Stimulated activated CD4-positive, alpha-beta T cell treated with anti-CD3 and anti-CD28 coated beads, Interleukin-2, amount 100 ng/mL, for 48 hours (primary cell): ENCODE measurements at places on chromosomes 4 and X.
A peak's percentile ranks its signal among the peaks of the same experiment; 100 is the strongest.

- DNase-seq: no peak
Observed at GRCh38 chrX:68273887-68274286, 159.4 kb downstream of the OPHN1 start.

DNA sequence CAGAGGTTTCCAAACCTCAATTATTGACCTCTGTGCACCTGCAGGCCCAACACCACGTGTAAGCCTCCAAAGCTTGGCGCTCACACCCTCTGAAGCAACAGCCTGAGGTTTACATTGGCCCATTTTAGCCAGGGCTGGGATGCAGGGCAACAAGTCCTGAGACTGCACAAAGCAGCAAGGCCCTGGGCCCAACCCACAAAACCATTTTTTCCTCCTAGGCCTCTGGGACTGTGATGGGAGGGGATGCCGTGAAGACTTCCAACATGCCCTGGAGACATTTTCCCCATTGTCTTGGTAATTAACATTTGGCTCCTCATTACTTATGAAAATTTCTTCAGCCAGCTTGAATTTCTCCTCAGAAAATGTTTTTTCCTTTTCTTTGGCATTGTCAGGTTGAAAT lies 54.9 kb upstream of the CNKSR2 start:
- DNase-seq: no peak

DNA sequence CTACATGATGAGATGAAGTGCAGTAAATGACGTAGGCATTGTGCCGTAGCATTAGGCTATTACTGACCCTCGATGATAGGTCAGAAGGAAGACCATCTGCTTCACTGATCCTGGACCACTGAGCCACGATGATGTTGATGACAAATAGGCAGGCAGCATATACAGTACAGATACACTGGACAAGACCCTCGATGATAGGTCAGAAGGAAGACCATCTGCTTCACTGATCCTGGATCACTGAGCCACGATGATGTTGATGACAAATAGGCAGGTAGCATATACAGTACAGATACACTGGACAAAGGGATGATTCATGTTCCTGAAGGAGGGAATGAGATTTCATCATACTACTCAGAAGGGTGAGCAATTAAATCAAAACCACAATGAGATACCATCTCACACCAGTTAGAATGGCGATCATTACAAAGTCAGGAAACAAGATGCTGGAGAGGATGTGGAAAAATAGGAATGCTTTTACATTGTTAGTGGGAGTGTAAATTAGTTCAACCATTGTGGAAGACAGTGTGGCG lies 50.9 kb downstream of the BEND4 start:
- no peak for DNase-seq

DNA sequence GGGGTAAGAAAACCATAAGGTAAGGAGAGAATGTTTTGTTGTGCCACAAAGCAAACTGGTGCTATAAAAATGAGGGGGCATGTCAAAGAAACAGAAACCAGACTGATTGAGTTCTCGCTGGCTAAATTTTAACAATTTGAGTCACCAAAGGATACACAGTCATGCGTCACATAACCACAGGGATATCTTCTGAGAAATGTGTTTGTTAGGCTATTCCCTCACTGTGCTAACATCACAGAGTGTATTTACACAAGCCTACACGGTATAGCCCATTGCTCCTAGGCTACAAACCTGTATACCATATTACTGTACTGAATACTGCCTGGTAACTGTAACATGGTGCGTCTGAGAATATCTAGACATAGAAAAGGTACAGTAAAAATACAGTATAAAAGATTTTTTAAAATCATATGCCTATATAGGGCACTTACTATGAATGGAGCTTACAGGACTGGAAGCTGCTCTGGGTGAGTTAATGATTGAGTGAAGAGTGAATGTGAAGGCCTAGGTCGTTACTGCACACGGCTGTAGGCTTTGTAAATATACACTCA lies 50.1 kb downstream of the FBXW7 start:
- DNase-seq: peak; percentile 5

DNA sequence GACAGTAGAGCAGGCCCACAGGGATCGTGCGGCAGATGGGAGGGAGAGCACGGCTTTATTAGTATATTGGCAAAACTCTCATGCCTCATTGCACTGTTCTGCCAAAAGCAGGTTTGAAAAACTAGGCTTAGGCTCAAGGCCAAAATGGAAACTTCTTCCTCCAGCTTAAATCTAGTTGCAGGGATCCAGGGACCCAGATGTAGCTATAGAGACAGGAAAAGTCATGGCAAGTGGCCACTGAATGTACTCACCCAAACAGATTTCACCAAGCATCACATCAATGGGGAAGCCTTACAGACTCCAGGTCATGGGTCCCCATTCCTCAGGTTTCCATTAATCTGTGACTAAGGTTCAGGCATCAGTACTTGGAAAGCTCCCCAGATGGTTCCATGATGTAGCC lies 149.2 kb downstream of the STK32B start:
- DNase-seq: no peak

DNA sequence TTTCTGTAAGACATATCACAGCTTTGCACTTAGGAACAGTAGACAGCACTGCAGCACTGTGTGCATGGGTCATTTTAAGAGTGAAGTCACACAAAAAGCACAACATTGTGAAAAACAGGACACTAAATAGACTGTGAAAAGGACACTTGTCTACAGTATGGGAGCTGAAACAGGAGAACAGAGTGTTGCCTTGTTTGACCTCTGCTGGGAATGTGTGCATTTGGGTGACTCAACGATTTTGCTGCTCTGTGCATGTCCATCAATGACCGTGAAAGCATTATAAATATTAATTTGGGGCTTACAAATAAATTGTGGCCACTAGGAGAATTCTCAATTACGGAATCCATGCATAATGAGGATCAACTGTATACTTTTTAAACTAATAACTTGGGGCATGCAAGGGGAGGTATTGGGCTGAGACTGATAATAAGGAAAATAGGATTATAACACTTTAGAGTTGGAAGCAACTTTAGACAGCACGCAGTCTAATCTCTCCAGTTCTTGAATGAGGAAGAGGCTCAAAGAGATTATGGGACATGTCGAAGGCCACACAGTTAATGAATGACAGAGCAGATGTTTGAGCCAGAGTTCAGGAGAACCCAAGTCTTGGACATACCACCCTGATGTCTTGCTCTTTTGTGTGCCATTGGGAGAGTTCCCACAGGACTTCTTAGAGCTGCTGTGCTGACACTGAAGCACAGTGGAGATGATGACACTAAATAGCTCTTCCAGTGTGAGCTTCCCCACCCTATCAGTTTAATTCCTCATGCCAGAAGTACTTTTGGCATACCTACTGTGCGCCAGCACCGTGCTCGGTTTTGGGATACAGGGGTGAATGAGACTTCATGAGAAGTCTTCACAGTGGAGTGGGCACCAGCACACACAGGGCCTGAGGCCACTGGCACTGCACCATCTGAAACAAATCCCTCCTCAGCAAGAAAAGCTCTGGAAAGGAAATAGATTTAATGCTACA lies 79.3 kb downstream of the FRAS1 start:
- no peak for DNase-seq

- no peak for DNase-seq
Observed at GRCh38 chrX:14670819-14671218, 141.5 kb downstream of the GLRA2 start.

DNA sequence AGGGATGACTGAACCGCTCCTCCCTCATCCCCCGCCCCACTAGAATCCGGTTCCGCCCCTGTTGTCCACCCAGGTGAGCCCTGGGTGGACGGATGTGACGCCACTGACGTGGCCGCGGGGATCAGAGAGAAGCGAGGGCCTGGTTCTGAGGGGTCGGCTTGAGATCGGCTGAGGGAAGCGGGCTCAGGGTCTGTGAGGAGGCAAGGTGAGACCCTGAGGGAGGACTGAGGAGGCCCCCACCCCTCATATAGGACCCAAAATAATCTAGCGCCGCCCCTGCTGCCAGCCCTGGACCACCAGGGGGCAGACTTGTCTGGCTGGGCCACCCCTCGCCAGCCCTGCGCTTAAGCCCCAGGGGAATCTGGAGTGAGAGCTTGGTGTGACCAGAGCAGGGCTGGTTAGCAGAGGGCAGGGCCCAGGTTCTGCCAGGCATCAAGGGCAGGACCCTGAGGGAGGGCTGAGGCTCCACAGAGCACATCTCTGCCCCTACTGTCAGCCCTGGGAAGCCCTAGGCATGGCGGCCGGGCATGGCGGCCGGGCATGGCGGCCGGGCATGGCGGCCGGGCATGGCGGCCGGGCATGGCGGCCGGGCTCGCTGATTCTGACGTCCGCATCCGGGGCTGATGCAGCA lies at the start of gene MAGEA8:
Gene MAGEA8 (plus strand): TSS at position 103 of the 631 bp plus-strand sequence. CDS start 3,090 bp downstream, outside the sequence.
- peak; percentile 34 for DNase-seq

- DNase-seq: no peak
Observed at GRCh38 chr4:118286685-118287084, 66.1 kb downstream of the PRSS12 start.

- no peak for DNase-seq
Observed at GRCh38 chrX:38500866-38501265, 60.5 kb upstream of the TSPAN7 start.

DNA sequence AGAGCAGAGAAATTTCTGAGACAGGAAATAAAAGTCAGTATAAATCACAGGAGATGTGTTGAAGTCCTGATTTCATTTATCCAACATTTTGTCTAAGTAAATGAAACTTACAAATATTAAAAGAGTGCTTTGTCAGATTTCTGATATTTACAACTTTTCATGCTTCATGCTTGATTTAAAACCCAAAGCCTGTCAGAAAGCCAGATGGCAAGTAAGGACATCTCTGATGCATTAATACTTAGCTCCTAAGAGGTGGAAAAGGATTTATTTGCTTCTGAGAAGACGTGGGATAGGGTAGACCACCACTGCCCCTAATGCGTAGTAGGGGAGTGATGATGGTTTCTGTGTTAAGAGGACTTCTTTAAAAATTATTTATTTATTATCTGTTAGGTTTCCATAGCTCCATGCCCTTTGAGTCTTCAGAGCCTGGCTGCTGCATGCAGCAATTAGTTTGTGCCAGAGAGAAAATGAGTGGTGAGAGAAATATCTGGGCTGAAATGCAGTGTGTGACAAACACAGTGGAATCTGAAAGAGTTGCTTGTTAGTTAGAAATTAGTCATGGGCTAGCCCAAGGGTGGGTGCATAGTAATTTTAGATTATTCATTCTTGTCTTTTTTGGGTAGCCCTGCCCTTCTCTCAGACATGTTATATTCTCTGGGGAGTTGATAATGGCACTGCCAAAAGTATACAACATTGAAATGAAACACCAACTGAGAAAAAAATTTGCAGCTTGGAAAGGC lies 333.8 kb downstream of the C4orf33 start:
- DNase-seq: no peak

DNA sequence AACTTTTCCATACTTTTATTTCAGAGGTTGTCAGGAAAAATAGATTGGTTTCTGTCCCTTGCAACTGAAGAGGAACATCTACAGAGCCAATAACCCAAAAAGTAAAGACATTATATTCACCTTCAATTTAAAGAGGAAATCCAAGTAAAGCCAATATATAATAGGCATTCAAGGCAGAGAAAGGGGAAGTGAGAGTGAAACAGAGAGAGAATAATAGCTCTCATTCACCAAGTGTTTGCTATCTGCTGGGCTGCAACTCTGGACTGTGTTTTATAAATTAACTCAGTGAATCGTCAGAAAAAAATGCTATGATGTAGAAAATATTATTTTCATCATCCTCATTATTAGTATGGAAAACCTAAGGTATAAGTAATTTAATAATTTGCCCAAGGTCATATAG lies 448.5 kb downstream of the TRAM1L1 start:
- no peak for DNase-seq

DNA sequence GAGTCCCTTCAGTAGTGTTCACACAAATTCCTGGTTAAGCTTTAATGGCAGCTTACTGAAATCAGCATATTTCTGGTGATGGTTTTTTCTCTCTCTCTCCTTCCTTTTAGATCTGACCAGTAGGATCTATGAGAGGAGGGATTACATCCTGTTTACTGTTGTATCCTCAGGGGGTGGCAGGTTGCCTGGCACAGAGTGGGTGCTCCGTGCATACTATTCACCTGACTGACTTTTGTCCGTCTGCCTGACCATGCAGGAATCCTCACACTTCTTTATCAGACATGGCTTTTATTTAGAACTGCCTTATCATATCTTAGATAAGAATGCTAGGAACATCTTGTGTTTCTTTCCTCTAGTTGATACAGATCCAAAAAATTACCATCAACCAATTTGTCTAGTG lies 29.6 kb downstream of the MCUB start:
- DNase-seq: no peak

DNA sequence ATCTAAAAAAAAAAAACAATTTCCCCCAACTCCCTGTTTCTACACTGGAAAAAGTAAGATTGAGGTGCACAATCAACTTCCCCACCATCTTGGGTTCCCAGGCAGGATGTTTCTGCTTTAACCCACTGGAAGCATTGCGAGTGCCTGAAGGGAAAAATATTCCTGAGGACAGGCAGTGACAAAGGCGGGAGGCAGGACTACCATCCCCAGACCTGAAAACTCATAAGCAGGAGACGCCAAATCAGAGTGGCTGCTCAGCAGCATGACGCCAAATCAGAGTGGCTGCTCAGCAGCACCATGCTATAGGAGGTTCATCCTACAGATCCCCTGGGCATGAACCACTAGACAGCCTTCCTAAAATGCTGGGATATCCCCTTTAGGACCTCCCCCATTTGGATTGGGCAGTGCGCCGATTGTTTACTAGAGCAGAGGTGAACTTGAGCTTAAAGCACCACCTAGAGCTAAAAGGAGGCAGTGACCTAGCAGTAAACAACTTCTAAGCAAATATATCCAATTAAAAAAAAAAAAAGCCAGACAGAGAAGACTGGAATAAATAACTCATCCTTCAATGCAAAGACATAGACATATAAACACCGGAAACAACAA lies 35.0 kb upstream of the GK start:
- no peak for DNase-seq

DNA sequence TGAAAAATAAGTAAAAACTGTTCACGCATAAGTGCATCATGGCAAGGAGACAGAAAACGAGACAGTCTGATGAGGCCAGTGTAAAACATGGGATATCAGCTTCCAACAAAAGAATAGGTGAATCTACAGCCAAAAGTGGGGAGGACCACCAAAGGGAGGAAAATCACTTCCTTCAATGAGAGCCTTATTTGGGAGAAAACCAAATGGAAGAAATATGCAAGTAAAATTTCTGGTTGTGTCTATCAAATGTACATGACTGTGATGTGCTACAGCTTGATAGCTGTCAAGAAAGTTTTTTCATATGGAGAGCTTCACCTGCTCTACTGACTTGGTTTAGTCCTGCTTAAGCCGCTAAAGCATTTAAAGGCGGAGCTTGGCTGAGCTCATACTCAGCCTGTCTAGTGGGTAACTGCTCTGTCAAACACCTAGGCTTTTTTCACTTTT lies 66.2 kb downstream of the MAGEA1 start:
- no peak for DNase-seq
